ENCODE measurements at places on chromosomes 7 and 10. TPM values are rescaled to one million over a fixed set of nuclear protein-coding genes. Genes with fewer than 3 reads are reported as not detected.

The ZCCHC24 gene
- 20.6 TPM for polyA plus RNA-seq

GRCh38 chr10:54148508-54148907 lies 652.5 kb downstream of the PCDH15 start:
- no peaks in the 10 kb centered on the region for H3K36me3 ChIP-seq
- H3K4me1 ChIP-seq, result no peaks in the 10 kb centered on the region
- H3K4me3 ChIP-seq, result no peak overlapping the region
- no peak overlapping the region for H3K27ac ChIP-seq

DNA sequence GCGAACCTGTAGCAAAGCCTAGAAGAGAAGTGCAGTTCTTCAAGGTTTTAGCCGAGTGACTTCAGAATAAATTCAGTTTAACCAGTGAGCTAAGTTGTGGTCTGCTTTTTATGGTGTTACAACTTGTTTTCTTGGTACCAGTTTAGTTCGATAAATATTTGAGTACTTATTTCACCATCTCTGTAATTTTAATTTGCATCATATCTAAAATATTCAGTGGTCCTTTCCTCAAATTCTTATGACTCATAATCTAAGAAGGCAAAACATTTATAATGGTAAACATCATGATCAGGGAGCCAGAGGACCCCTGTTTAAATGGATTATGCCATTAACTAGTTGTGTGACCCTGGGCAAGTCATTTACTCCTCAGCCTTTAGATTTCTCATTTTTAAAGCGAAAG lies 4.1 kb upstream of the BMPER start:
- H3K27ac ChIP-seq, result no peak overlapping the region
- no peak for DNase-seq
- no peaks in the 10 kb centered on the region for H3K36me3 ChIP-seq
- no peak overlapping the region for H3K4me3 ChIP-seq

The FRMD4A gene
- polyA plus RNA-seq, result 9.9 TPM

The CYP26C1 gene
- polyA plus RNA-seq, result 0.06 TPM

GRCh38 chr7:81833401-81833800 lies 63.6 kb upstream of the HGF start:
- H3K36me3 ChIP-seq, result no peaks in the 10 kb centered on the region
- no peak overlapping the region for H3K27ac ChIP-seq
- H3K27me3 ChIP-seq, result no peaks in the 10 kb centered on the region
- DNase-seq, result no peak

DNA sequence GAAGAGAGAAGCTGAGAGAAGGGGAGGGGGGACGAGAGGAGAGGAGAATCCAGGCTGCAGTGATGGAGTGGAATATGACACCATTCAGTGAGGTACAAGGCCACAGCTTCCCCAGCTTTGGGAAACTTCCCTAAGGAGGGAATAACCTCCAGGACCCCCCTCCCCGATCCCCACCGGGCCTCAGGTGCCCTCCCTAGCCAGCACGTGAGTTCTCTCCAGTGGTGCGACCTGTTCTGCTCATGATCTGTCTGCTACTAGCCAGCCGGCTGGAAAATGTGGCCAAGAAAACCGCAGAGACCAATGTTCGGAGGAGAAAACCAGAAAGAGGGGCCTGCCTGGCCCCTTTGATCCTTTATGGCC lies 39.9 kb upstream of the AGK start:
- no peaks in the 10 kb centered on the region for H3K36me3 ChIP-seq
- peaks cover 37% of the 10 kb centered on the region for H3K27me3 ChIP-seq
- DNase-seq, result no peak
- no peak overlapping the region for H3K4me3 ChIP-seq
- no peaks in the 10 kb centered on the region for H3K4me1 ChIP-seq
- H3K27ac ChIP-seq, result no peak overlapping the region

DNA sequence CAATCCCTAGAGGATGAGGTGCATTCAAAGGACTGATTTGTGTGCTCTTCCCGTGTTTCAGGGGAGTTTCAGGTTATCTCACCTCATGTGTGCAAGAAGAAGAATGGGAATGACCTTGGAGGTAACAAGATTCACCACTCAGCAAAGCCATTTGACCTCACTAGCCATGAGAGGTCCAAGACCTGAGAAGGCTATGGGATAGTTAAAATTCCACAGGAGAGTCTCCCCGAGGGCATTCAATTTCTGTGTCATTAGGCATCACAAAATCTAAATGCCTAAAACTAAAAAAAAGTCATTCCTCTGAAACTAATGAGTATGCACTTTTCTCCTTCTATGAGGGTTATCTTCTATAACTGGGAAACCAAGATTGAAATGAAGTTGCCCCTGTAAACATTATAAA lies 433.4 kb downstream of the KCNMA1 start:
- no peak overlapping the region for H3K4me3 ChIP-seq
- H3K27ac ChIP-seq, result no peak overlapping the region
- peaks cover 17% of the 10 kb centered on the region for H3K4me1 ChIP-seq
- no peaks in the 10 kb centered on the region for H3K36me3 ChIP-seq

- peaks cover 54% of the 10 kb centered on the region for H3K4me1 ChIP-seq
- no peaks in the 10 kb centered on the region for H3K36me3 ChIP-seq
- no peak overlapping the region for H3K4me3 ChIP-seq
- peak; percentile 80 for DNase-seq
- H3K27ac ChIP-seq, result peak overlapping the region; percentile 97
Measured at GRCh38 chr10:104330168-104331110, 7.8 kb downstream of the ITPRIP start.

DNA sequence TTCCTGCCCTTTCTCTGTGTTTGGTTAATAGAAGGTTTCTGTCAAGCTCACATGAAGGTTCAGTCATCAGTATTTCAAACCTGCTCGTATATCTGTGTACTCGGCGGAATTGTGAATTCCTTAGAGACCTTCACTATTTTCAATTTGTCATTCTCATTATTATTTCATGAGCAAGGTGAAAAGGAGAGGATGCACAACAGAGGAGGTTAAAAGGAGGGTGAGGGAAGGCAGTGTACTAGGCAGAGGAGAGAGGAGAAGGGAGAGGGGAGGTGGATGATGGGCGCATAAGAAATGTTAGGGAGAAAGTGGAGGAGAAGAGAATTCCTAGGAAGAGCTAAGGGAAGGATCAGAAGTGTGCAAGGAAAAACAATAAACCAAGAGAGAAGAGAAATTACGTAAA lies 185.0 kb upstream of the COBL start:
- H3K36me3 ChIP-seq, result no peaks in the 10 kb centered on the region
- no peak overlapping the region for H3K27ac ChIP-seq
- no peaks in the 10 kb centered on the region for H3K4me1 ChIP-seq

GRCh38 chr7:87448388-87448787 lies 27.1 kb downstream of the ABCB4 start:
- no peak overlapping the region for H3K4me3 ChIP-seq
- DNase-seq, result no peak
- H3K36me3 ChIP-seq, result no peaks in the 10 kb centered on the region
- no peaks in the 10 kb centered on the region for H3K4me1 ChIP-seq
- no peak overlapping the region for H3K27ac ChIP-seq

The MICALL2 gene
- 28.2 TPM for polyA plus RNA-seq

The ITGB1 gene
- polyA plus RNA-seq, result 292 TPM

The ANKRD22 gene
- 2.7 TPM for polyA plus RNA-seq

The SGCE gene
- polyA plus RNA-seq, result 114 TPM

DNA sequence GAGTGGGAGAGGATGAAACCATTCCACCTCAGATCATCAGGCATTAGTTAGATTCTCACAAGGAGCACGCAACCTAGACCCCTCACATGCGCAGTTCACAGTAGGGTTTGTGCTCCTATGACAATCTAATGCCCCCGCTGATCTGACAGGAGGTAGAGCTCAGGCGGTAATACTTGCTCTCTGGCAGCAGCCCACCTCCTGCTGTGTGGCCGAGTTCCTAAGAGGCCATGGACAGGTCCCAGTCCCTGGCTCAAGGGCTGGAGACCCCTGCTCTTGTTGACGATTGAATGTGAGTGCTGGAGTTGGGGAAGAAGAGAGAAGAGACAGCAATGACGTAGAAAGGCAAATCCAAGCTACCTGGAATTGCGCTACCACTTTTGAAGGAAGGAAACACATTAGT lies 267.2 kb downstream of the TFEC start:
- no peaks in the 10 kb centered on the region for H3K27me3 ChIP-seq
- H3K4me1 ChIP-seq, result no peaks in the 10 kb centered on the region
- DNase-seq, result no peak
- no peaks in the 10 kb centered on the region for H3K36me3 ChIP-seq

DNA sequence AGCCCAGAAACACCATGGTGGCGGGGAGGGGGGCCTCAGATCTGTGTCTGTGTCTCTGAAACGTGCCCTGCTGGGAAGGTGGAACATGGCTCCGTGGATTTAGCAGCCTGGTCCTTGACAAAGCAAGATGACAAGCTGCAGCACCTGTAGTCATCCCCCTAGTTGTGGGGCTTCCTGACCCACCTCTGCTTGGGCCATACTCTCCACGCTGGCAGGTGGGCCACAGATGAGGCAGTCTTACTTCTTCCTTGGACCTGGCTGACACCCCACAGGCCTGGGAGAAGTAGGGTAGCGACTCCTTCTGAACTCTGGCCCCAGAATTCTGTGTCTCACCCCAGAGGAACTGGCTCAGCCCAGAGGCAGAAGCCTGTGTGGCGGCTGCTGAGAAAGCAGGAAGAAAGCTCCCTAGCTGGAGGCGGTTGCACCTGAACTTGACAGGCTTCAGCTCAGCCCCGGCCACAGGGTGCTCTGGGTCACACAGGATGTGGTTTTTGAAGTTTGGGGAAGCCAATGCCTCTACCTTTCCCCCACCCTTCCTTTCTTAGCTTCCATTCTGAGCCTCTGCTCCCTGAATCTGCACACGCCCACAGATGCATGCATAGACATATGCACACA lies 113.9 kb downstream of the ABLIM1 start:
- H3K36me3 ChIP-seq, result no peaks in the 10 kb centered on the region
- no peak for DNase-seq
- no peak overlapping the region for H3K27ac ChIP-seq
- H3K4me1 ChIP-seq, result no peaks in the 10 kb centered on the region

DNA sequence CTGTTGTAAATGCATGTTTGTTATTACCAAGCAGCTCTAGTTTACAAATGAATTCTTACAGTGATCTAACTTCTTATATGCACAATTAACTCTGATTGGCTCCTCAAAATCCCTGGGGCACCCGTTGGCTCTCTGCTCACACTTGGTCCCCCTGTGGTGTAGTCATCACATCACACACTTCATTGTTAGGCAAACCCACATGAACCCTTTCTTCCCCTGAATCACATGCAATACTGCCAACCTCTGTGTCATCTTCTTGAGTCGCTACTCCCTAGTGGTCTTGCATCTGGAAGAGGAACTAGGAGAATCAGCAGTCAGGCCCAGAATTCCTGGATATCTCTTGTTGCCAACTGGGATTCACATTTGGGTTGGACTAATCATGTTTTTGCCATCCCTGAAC lies 73.1 kb downstream of the CD36 start:
- no peak for DNase-seq
- H3K27me3 ChIP-seq, result no peaks in the 10 kb centered on the region
- H3K27ac ChIP-seq, result no peak overlapping the region
- H3K36me3 ChIP-seq, result no peaks in the 10 kb centered on the region

The PRKRIP1 gene
- polyA plus RNA-seq, result 44.6 TPM

GRCh38 chr10:117501460-117502035 lies 41.0 kb upstream of the EMX2 start:
- H3K4me1 ChIP-seq, result no peaks in the 10 kb centered on the region
- H3K27ac ChIP-seq, result no peak overlapping the region
- H3K4me3 ChIP-seq, result no peak overlapping the region
- no peaks in the 10 kb centered on the region for H3K36me3 ChIP-seq
- no peaks in the 10 kb centered on the region for H3K27me3 ChIP-seq

DNA sequence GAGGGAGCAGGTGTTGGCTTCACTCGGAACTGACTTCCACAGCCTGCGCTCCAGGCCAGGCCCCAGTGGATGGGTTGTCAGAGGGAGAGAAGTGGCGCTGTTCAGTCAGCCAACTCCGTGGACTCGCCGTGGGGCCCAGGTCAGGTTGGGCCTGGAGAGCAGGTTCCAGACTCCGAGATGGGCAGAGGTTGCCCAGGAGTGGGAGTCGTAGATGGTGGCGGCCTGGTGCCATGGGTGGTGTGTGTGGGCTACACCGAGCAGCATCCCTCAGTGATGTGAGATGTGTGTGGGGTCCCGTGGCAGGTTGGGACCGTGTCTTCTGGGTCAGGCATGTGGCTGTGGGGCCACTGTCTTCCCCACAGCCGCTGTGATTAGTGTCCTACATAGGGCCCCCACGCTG lies 10.4 kb downstream of the ZNF316 start:
- H3K27ac ChIP-seq, result no peak overlapping the region
- no peaks in the 10 kb centered on the region for H3K4me1 ChIP-seq
- H3K27me3 ChIP-seq, result no peaks in the 10 kb centered on the region

DNA sequence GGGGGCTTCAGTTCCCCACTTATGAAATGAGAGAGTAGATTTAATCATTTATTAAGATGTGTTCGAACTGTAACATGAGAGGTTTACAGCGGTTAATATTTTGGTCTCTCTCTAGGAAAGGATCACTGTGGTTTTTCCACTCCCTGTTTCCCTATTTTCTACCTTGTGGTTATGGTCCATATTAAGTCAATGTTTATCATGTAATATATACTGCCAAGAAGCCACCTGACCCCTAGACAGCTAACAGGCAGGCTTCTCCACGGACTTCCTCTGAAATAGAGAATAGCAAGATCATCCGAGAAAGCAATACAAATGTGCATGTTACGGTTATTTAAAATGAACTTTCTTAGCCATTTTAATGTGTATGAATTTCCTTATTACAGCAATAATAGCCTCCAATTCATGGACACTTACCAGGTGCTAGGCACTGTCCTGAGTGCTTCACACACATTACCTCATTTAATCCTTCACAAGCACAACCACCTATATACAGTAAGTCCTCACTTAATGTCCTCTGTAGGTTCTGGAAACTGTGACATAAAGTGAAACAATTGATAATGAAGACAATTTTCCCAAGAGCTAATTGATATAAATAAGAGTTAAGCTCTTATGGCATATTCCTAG lies 835 bp upstream of the COL28A1 start:
- no peak for DNase-seq
- no peaks in the 10 kb centered on the region for H3K27me3 ChIP-seq
- no peaks in the 10 kb centered on the region for H3K4me1 ChIP-seq
- H3K27ac ChIP-seq, result no peak overlapping the region

The GSDME gene
- polyA plus RNA-seq, result 48.6 TPM

- no peaks in the 10 kb centered on the region for H3K27me3 ChIP-seq
- no peak overlapping the region for H3K27ac ChIP-seq
- H3K4me1 ChIP-seq, result no peaks in the 10 kb centered on the region
- H3K36me3 ChIP-seq, result no peaks in the 10 kb centered on the region
- no peak overlapping the region for H3K4me3 ChIP-seq
Measured at GRCh38 chr7:55474944-55475854, 97.1 kb downstream of the VOPP1 start.

DNA sequence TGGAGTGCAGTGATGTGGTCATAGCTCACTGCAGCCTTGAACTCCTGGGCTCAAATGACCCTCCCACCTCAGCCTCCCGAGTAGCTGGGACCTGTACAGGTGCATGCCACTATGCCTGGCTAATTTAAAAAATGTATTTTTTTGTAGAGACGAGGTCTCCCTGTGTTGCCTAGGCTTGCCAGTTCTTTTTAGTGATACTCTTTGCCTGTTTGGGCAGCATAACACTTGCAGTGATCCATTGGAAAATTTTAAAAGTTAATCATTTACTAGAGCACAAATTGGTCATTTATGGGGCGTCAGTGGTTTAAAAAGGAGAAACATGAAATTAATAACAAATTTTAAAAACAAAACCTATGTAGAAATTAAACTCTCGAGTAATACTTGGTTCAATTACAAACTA lies 78.3 kb downstream of the DYNC2I1 start:
- H3K4me3 ChIP-seq, result no peak overlapping the region
- no peaks in the 10 kb centered on the region for H3K36me3 ChIP-seq
- H3K27me3 ChIP-seq, result no peaks in the 10 kb centered on the region
- no peak for DNase-seq

Measured in hepatocyte (in vitro differentiated cells).